ENCODE measurements at places on chromosomes 7 and 10.
A peak's percentile ranks its signal among the peaks of the same experiment; 100 is the strongest.

- DNase-seq: no peak
Observed at GRCh38 chr7:151964951-151965350, 8.7 kb downstream of the GALNTL5 start.

- peak; percentile 96 for DNase-seq
Observed at GRCh38 chr7:116630932-116631671, 40.9 kb upstream of the MET start.

- peak; percentile 70 for DNase-seq
Observed at GRCh38 chr10:119896061-119896655, 3.6 kb downstream of the SEC23IP start.

DNA sequence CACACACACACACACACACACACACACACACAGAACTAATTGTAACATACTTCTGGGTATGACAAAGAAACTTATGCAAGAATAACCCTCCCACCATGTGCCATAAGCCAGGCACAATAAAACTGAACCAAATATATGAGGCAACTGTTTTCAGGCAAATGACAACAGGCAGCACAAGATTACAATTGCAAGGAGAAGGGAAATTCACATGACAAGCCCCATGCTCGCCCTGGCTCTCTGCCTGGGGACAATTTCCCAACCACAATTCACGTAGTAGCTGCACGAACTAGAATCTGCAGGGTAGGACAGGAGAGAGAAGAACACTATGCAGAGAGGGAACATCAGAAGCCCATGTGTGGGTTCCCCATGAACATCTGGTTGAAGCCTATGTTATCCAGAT, 143.3 kb downstream of the CALN1 start:
- no peak for DNase-seq

DNA sequence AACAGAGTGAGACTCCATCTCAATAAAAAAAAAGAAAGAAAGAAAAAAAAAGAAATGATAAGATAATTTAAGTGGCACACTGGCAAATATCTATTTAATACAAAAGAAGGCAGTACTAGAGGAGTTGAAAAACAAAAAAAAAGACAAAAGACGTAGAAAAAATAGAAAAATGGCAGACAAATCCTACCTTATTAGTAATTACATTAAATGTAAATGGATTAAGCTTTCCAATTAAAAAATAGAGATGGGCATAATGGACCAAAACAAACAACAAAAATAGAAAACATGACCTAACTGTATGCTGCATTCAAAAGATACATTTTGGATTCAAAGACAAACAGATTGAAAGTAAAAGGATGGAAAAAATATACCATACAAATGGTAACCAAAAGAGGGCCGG, 5.3 kb upstream of the PARP12 start:
- DNase-seq: no peak

GRCh38 chr10:130009228-130009627, 45.2 kb upstream of the EBF3 start:
- DNase-seq: no peak

DNA sequence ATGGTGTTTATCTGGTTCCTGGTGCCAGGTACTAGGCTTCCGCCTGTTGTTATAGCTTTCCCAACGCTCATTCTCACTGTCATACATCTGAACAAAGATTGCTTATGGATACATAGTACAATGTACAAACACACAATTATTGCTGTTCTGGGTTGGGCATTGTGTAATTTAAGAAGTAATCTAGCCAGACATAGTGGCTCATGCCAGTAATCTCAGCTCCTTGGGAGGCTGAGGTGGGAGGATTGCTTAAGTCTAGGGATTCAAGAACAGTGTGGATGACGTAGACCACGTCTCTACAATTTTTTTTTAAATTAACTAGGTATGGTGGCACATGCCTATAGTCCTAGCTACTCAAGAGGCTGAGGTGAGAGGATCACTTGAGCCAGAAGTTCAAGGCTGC, 9.3 kb upstream of the CROT start:
- no peak for DNase-seq

DNA sequence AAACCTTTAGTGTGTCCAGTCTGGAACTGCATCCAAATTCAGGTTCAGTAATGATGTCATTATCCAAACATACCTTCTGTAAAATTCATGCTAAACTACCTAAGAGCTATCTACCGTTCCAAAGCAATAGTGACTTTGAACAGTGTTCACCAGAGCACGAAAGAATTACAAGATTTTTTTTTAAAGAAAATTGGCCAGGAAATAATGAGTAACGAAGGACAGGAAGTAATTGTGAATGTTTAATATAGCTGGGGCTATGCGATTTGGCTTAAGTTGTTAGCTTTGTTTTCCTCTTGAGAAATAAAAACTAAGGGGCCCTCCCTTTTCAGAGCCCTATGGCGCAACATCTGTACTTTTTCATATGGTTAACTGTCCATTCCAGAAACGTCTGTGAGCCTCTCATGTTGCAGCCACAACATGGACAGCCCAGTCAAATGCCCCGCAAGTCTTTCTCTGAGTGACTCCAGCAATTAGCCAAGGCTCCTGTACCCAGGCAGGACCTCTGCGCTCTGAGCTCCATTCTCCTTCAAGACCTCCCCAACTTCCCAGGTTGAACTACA, 694 bp upstream of the FAS start:
- DNase-seq: no peak

GRCh38 chr10:27134371-27134770, 19.8 kb downstream of the YME1L1 start:
- DNase-seq: no peak

Measured in epithelial cell of prostate (primary cell).